Temporal lobe (tissue), 4 donors: ENCODE measurements at places on chromosomes 4 and X. TPM values are rescaled to one million over a fixed set of nuclear protein-coding genes. Genes with fewer than 3 reads are reported as not detected.

Gene DDX53
- not detected for total RNA-seq

Gene SLC26A1
- total RNA-seq: 2.5 TPM

Gene IL15
- total RNA-seq: 0.25 TPM

Gene GIMD1
- total RNA-seq: not detected

Gene RHOXF2B
- total RNA-seq: not detected

Gene GTPBP6
- total RNA-seq: 11.1 TPM

Gene TIGD4
- 2.0 TPM for total RNA-seq

Gene FAM47C
- not detected for total RNA-seq
